T1000 (cell line): ENCODE measurements at places on chromosomes 16 and 17.

DNA sequence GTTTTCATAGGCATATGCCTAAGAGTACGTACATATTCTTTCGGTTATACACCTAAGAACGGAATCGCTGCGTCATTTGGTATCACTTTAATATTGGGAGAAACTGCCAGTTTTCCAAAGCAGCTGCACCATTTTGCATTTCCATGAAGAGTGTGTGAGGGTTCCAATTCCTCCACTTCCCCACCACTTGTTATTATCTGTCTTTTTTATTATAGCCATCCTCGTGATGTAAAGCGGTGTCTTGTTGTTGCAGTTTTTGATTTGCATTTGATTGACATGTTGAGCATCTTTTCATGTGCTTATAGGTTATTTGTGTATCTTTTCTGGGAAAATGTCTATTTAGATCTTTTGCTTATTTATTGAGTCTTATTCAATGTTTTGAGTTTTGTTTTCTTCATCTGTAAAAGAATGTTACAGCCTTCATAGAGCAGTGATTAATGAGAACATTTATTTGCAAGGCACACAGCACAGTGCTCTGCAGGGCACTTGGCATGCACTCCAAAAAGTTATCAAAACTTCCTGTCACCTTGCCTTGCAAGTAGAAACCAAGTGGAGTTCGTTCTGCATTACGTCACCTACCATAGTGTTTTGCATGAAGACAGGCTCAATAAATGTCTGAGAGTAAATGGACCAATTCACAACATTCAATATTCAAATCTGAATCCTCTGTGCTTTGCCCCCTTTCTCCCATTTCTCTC lies 26.6 kb upstream of the ST6GALNAC1 start:
- no peak for DNase-seq

DNA sequence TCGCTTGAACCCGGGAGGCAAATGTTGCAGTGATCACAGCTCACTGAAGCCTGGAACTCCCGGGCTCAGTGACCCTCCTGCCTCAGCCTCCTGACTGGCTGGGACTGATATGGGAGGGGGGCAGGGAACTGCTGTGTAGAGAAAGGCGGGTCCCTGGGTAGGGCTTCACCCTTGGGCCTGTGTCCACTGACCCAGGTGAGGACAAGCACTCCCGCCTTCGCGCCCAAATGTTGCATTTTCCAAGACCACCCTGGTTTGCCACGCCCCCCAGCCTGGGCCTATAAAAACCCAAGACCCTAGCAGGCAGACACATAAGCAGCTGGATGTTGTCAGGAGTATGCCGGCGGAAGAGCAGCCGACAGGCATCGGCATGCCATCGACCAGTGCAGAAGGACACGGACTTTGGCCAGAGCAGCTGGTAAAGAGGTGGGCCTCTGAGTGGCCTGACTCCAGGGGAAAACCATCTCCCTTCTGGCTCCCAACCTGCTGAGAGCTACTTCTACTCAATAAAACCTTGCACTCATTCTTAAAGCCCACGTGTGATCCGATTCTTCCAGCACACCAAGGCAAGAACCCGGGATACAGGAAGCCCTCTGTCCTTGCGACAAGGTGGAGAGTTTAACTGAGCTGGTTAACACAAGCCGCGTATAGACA lies 19.1 kb downstream of the SMYD4 start:
- DNase-seq = no peak

GRCh38 chr17:16866436-16866835 lies 105.5 kb downstream of the TNFRSF13B start:
- DNase-seq = no peak

DNA sequence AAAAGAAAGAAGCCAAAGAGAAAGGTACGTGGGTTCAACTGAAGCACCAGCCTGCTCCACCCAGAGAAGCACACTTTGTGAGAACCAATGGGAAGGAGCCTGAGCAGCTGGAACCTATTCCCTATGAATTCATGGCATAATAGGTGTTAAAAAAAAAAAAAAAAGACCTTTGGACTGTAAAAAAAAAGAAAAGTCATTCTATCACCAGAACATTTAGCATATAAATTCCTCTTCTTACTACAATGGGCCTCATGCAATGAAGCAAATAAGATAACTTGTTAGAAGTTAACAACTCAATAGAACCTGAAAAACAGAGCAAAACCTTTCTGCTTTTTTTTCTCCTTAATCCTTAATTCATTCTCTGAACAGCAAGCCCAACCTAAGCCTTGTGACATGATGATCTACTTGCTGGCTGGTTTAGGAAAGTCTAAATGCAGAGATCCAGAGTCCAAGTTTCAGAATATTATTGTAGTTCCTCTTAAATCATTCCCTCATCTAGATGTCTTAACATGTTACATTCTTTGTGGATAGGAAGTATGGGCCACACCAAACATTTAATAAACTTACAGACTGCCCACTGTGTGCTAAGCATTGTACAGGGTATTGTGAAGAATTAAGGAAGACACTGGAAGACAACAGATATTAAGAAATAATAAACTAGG lies 45.4 kb downstream of the BRCA1 start:
- no peak for DNase-seq
